Activated CD8-positive, alpha-beta T cell treated with anti-CD3 and anti-CD28 coated beads for 36 hours (primary cell): ENCODE measurements at places on chromosomes 16 and 17. TPM values are rescaled to one million over a fixed set of nuclear protein-coding genes. Genes with fewer than 3 reads are reported as not detected.

The SYCE1L gene
- total RNA-seq, result 4.6 TPM

The NPW gene
- 28.3 TPM for total RNA-seq

The TMEM88 gene
- 2.4 TPM for total RNA-seq

The MFSD6L gene
- total RNA-seq, result 0.22 TPM

The TBC1D3K gene
- total RNA-seq, result not detected

The RDM1 gene
- total RNA-seq, result 12.6 TPM

The ZMYND15 gene
- not detected for total RNA-seq

The ABCA3 gene
- 2.9 TPM for total RNA-seq

The SULT1A2 gene
- total RNA-seq, result 0.81 TPM

The ABCC11 gene
- total RNA-seq, result 0.16 TPM

The MYO15A gene
- total RNA-seq, result 0.76 TPM

The GRIN2A gene
- not detected for total RNA-seq

The STX8 gene
- total RNA-seq, result 71.5 TPM

The MYOCD gene
- total RNA-seq, result not detected

- DNase-seq, result peak; percentile 89
These were observed 45.6 kb downstream of the PRMT7 start for GRCh38 chr16:68356249-68356918.

DNA sequence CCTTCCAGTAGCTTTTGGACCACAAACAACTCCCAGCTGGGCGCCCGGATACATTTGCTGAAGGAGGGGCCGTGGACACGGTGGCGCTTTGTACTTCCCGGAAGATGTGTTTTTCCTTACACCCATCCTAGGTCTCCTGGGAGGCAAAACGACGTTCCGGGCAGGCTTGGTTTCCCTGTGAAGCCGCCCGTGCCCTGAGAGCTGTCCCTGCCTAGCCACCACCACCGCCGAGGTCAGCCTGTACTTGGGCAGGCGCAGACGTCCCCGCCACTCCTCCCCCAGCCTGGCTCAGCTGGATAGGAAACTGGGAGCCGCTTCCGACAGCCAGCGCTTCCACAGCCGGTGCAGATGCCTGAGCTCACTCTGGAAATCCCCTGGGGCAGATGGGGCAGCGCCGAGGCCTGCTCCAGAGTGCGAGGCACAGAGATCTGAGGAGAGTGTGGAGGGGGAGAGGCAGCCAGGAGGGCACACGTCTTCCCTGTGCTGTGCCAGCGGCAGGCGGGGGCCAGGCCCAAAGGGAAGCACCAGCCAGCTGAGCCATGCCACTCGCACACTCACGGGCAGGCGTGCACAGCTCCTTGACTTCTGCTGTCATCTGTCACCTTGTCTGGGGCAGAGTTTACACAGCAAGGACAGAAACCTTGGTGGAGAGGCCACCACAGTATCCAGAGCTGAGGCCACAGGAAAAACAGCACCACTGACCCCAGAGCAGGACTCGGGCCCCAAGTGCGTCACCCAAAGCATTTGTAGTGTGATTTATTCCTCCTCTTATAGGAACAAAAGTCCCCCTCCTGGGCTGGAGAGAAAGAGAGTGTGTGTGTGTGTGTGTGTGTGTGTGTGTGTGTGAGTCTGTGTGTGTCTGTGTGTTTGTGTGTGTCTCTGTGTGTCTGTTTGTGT lies 3.0 kb downstream of the RHBDF2 start:
- DNase-seq, result no peak

- DNase-seq, result no peak
These were observed 12.8 kb downstream of the SPNS3 start for GRCh38 chr17:4446326-4447071.

DNA sequence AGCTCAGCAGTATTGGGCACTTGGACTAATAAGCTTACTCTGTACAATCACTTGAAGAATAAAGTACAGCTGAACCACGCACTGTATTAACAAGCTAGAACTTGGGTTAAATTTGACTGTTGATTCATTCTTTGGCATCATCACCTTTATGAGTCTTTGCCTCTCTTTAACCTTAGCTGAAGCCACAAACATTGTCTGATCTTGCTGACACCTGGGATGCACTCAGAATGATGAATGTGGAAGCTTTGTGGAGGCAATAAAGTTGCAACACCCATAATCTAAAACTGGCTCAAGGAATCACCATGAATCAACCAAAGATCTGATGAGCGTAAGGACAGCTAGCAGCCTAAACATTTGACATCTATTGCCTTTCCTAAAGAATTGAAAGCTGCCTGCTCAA lies 590.6 kb upstream of the SOX9 start:
- no peak for DNase-seq

GRCh38 chr16:13587181-13587580 lies 332.8 kb upstream of the ERCC4 start:
- DNase-seq, result no peak

DNA sequence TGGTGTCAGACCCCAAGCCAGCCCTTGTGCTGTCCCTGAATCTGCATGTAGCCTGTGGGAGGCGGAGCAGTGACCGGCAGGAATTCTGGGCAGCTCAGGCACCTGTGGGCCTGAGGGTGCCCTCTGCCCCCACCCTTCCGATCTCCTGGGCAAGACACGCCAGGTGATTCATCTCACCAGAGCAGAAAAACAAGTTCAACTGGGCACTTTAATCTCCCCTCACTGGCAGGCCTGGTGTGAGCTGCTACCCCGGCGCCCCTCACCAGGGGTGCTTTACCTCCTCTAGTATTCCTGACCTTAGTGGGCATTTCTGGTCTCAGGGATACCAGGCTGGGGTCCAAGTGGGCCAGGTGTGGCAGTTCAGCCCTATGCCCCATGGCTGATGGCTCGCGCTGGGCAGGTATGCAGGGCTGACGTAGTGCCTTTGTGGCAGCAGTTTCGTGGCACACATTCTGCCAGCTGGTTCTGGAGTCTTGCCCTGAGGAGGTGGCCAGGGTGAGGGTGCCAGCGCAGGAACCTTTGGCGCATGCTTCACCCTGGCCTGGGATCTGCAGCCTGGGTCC lies 6.0 kb downstream of the ERBB2 start:
- no peak for DNase-seq

DNA sequence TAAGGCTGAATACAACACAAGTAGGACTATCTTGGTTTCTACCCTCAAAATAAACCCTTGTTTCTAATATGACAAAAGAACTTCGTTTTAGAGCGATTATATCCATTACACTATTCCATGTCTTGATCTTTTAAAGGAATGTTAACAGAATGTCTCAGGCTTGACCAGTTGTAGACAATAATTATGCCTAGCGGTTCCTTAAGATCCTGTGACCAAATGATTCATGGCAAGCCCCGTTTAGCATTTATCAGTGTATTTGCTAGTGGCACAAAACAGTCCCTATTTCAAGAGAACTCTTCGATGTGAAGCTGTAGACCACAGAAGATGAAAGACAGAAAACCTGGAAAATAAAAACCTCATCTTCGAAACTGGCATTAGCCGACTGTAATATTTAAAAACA lies 200.9 kb upstream of the SOX9 start:
- no peak for DNase-seq

GRCh38 chr17:1713878-1714426 lies 3.8 kb upstream of the TLCD2 start:
- DNase-seq, result no peak

- peak; percentile 26 for DNase-seq
These were observed 42.3 kb downstream of the ABR start for GRCh38 chr17:1137465-1137894.

DNA sequence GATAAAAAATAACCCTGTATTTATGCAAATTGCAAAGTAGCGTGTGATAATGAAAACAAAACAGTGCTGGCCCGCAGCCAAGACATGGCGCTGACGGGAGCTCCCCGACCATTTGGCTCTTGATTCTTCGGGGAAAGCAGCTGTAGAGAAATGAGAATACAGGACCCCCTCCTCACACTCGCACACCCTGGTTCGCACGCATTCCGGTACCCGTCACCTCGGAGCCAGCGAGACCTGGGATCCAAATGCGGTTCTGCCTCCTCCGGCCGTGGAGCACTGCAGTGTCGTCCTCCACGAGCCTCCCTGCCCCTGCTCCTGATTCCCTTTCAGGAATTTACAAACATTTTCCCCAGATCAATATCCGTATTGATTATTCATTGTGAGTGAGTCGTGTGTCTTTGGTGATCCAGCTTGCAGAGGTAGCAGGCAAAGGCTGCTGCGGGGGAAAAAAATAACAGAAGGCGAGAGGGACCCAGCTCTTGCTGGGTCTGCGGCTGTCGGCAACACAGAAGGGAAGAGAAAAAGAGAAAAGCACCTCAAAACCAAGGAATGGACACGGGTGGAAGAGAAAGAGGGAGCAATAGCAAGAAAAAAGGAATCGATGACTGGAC lies 184.1 kb upstream of the ZFHX3 start:
- no peak for DNase-seq

GRCh38 chr17:7383742-7384488 lies 3.0 kb downstream of the TNK1 start:
- DNase-seq, result peak; percentile 82

DNA sequence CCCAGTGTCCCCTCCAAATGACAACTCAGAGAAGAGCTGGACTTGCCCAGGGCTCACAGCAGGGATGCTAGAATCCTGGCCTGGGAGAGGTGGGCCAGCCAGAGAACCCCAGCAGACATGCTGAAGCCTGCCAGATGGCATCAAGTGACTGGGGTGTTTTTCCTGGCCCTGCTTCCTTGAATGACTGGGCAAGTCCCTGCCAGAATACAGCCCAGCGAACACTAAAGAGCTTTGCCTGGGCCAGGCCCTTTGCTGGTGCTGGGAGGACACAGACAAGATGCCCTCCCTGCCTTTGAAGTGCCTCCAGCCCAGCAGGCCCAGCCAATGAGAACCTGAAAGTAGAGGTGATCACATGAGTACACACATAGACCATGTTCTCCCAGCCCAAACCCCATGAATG lies 11.5 kb downstream of the ZNF319 start:
- DNase-seq, result no peak

- peak; percentile 94 for DNase-seq
These were observed 146.5 kb upstream of the PLCG2 start for GRCh38 chr16:81632392-81633146.

DNA sequence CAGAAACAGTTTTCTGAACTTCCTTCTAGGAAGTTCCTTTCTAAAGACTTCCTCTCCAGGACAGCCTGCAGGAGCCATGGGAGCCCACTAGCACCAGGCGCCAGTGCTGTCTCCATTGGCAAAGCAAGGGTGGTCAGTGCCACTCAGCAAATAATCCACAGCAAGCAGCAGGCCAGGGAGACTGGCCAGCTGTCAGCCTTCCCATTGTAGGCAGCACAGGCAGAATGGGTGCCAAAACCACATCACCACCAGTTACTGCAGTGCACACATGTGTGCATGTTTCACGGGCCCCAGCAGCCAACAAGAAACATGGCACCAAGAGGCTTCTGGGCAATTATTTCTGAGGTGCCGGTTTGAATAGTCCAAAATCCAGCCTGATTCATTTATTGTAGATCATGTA lies 26.7 kb downstream of the DNASE1 start:
- no peak for DNase-seq

GRCh38 chr17:7491583-7491982 lies 7.4 kb downstream of the POLR2A start:
- no peak for DNase-seq

GRCh38 chr16:78543023-78543422 lies 443.6 kb downstream of the WWOX start:
- no peak for DNase-seq

- no peak for DNase-seq
These were observed 38.9 kb upstream of the ATP2A3 start for GRCh38 chr17:4003131-4003500.

DNA sequence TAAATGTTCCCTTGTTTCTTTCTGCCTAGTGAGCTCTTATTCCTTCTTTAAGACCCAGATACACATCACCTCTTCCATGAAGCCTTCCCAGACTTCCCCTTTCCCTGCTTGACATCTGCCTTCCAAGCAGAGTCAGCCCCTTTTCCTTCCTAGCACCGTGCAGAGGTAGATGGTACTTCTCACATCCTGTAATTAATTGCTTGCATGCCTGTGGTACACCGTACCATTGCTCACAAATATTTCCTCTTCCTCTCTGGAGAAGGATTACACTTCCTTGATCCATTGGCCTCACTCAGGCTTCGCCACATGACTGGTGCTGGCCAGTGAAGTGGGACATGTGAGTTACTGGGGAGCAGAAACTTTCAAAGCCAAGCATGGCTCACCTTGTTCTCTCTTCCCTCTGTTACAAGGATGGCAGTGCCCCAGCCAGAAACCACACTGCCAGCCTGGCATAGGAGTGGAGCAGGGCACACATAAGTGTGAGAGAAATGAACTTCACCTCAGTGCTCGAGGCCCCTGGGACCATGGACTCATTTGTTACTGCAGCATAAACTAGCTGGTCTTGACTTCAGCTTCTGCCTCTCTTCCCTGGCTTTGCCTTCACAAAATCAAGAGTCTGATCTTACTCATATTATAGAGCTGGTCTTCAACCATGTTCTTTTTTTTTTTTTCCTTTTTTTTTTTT lies 44.0 kb downstream of the SOST start:
- DNase-seq, result no peak

GRCh38 chr16:31480851-31481536 lies 1.9 kb upstream of the SLC5A2 start:
- no peak for DNase-seq

DNA sequence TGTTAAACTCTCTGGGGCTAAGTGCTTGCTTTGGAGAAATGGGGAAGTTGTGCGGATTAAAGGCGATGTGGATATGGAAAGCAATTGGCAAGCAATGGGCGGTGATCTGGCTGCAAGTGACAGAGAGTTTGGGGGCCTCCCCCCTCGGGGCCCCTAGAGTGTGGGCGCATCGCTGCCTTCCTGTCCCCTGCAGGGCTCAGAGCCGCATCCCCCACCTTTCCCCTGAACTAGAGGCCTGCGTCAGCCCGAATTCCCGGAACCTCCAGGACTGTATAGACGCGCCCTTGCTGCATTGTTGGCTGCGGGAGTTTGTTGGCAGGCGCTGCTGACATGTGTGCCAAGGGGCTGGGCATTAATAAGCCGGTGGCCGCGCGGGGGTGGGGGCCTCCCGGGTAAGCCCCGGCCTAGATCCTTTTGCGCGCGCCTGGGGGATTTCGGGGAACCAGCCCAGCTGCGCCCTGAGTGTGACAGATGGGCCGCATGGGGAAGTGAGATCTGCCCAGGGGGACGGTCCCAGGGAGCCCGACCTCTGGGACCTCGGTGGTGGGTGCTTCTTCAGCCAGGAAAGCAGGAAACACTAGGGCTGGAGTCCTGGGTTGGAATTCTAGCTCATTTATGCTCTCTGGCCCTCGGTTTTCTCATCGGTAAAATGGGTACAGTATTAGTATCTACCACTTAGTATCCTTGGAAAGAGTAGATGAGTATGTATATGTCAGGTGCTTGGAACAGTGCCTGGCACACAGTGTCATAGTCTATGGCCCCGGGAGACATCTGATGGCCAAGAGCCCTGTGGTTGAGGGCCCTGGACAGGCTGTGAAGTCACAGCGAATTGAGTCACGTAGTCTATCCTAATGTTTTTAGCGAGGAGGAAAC lies 1.0 kb downstream of the EEF2K start:
- peak; percentile 97 for DNase-seq
